Stimulated activated CD4-positive, alpha-beta T cell treated with anti-CD3 and anti-CD28 coated beads, Interleukin-15, amount 100 ng/mL, for 1 hour (primary cell): ENCODE measurements at places on chromosomes 1 and 21.

GRCh38 chr1:224767031-224767430 lies 150.9 kb downstream of the CNIH3 start:
- DNase-seq: no peak

DNA sequence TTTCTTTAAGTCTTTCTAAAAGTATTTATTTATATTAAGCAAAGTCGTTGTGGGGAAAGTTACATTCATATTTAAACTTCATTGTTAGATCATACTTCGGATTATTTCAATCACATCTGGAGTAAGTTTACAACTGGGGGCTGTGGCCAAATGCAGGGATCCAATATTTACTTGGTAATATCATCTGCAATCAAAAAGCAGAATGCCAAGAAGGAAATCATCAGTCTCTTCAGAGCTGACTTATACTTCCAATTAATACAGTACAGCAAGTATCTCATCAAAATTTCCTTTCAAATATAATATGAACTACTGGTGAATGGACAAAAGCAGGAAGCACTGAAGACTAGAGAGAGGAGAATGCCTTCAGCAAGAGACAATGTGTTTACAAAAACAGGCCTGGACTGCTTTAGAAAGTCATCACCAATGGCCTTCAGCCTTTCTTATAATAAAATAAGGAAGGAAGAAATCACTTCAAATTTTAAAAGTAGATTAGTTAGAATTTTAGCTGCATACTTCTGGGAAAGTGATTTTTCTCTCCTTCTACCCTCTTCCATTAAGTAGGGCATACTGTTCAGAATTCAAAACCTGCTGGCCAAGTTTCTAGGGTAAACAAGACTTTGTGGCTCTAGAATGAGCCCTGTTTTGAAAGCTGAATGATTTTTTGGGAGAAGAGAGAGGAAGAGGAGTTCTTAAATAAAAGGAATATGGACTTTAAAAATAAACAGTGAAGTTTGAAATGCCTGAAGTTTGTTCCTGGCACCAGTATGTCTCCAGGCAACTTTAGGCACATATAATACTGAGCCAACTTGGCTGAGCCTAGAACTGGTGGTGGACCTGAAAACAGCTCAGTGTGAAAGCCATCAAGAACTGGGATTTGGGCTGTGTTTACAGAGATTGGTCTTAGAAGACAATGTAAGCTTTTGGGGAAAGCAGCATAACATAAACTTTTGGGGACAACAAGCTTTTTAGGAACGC lies 22.2 kb upstream of the MYOC start:
- DNase-seq: no peak

DNA sequence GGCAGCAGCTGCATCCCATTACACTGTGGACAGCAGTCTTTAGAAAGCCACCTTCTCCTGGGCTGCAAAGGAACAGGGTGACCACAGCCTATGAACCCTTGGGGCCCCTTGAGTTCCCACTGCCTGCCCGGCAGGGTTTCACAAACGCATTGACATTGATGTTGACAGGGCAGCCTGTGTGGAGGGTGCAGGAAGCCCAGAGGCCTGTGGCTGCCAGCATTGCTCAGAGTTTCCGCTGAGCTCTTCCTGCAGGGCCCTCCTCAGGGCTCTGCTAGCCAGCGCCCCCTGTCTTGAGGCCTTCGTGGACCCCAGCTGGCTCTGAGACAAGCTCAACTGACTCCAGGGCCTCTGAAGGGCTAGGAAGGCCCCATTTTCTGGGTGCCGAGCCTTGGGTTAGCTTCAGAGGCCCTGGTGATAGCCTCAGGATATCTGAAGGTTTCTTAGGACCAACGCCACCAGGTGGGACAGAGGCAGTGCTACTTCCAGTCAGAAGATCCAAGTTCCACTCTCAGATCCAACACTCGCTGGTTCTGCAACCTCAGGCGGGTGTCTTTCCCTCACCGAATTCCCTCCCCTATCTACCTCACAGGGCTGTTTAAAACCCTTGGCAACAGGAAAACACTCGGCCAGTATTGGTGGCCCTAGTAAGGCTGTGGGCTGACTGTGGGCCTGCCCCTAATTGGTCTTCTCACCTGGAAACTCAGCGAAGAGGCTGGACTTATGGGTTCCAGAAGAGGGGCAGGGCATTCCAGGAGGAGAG lies 27.2 kb upstream of the EPS8L3 start:
- peak; percentile 57 for DNase-seq

GRCh38 chr21:32559006-32559610 lies 26.2 kb downstream of the TCP10L start:
- DNase-seq: no peak

GRCh38 chr1:153921080-153921802 lies 1.5 kb downstream of the GATAD2B start:
- no peak for DNase-seq

GRCh38 chr1:32082022-32082421 lies 9.3 kb downstream of the TMEM39B start:
- DNase-seq: no peak

GRCh38 chr1:170711682-170712081 lies 47.8 kb downstream of the PRRX1 start:
- DNase-seq: no peak

GRCh38 chr1:61226791-61227567 lies 144.6 kb downstream of the NFIA start:
- DNase-seq: no peak

- DNase-seq: no peak
Observed at GRCh38 chr1:114509596-114510273, 1.3 kb downstream of the TRIM33 start.

DNA sequence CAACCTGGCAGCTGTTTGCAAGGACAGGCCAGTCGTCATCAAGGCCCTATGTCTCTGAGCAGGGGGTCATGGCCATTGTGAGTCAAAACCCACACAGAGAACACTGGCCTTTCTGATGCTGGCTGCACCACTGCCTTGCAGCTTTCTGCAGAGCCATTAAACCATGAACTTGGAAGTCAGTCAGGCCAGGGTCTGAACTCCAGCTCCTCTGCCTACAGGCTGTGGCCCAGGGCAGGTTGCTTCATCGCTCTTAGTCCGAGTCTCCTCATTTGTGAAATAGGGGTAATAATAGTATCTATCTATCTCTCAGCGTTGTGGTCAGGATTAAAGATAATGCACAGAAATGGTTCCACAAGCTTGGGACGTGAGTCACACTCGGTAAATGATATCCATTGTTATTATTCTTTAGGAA lies 35.8 kb upstream of the HIVEP3 start:
- DNase-seq: no peak

- DNase-seq: no peak
Observed at GRCh38 chr1:183454377-183454776, 17.9 kb upstream of the SMG7 start.

GRCh38 chr21:41023936-41024335 lies 144.0 kb upstream of the BACE2 start:
- no peak for DNase-seq
